ENCODE measurements at places on chromosomes 11 and 22. TPM values are rescaled to one million over a fixed set of nuclear protein-coding genes. Genes with fewer than 3 reads are reported as not detected.

Gene IRAG1
- polyA plus RNA-seq = 3.1 TPM

Gene CD3E
- not detected for polyA plus RNA-seq

Gene BDNF
- polyA plus RNA-seq = 7.8 TPM

Gene TRIM49
- not detected for polyA plus RNA-seq

DNA sequence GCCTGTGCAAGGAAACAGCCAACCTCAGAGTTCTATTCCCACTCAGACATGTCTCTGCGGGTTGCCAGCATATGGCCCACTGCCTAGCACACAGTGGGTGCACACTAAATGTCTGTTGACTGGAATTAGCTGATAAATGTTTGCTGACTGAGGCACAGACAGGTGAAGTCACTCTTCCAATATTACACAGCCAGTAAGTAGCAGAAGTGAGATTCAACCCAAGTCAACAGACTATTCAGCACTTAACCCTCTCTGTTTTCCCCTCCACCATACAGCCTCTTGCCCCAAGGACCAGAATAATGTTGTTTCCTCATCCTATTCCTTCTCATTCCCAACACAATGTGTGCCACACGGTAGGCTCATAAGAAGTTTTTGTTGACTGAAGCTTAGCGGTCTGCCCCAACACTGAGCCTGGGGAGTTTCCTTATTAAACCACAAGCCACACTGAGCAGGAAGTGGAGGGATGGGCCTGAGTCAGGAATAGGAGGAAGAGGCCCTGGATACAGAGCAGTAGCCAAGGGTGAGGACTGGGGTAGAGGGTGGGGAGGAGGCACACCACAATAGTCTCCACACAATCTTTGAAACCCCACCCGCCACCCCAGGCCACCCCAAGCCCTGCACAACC, 15.7 kb upstream of the IL10RA start:
- H3K27me3 ChIP-seq = no peaks in the 10 kb centered on the region
- H3K4me1 ChIP-seq = peaks cover 9% of the 10 kb centered on the region
- no peak overlapping the region for H3K4me3 ChIP-seq
- DNase-seq = no peak

GRCh38 chr11:59097113-59097708, 9.8 kb upstream of the FAM111B start:
- no peaks in the 10 kb centered on the region for H3K36me3 ChIP-seq
- H3K4me3 ChIP-seq = no peak overlapping the region
- H3K4me1 ChIP-seq = no peaks in the 10 kb centered on the region
- DNase-seq = peak; percentile 74
- peaks cover 9% of the 10 kb centered on the region for H3K27me3 ChIP-seq

DNA sequence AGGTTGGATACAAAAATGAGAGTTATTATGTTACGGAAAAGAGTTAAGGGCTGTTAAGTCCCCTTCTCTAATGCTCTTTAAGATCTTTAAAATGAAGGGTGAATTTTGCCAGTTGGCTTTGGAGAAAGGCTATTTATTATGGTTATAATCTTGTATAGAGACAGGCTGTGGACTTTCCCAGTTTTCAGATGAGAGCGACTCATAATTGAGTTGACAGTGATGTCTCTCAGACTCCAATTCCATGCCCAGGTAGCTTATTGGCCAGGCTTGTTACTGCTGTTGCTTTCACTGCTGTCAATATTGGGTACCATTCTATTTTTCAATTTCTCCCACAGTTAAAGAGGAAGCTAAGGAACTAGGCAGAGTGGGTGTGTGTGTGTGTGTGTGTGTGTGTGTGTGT, 13.1 kb downstream of the ENDOD1 start:
- H3K36me3 ChIP-seq = no peaks in the 10 kb centered on the region
- no peak overlapping the region for H3K4me3 ChIP-seq
- no peak overlapping the region for H3K27ac ChIP-seq
- H3K4me1 ChIP-seq = peaks cover 3% of the 10 kb centered on the region
- H3K27me3 ChIP-seq = no peaks in the 10 kb centered on the region

DNA sequence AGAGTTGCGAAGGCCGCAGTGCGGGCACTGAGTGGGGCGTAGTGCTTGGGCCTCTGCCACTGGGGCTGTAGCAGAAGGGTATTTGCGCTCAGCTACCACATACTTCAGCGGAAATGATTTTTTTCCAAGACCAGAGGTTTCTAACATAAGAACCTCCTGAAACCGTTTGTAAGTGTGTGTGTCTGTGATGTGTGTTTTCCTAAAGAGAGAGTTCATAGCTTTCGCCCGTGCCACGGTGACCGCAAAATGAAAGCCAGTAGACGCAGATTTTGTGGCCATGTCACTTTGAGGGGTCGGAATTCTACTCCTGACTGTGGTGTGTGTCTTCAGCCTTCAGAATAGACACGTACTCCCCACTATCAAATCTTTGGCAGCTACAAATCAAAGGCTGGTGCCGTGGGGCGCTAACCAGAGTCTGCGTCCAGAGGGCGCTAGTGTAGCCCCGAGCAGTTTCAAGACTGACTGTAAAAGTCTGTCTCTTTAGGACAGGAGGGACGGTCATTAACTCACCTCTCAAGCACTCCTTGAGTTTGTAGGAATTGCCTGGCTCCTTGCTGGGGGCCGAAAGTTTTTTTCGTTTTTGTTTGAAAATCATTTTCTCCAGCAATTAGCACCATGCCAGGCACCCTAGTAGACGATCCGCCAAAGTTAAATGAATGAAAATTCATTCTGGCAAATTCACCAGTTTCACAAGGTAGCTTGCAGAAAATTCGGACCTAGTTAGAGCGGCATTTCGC, 2.5 kb upstream of the CALCA start:
- H3K27me3 ChIP-seq = peaks cover 93% of the 10 kb centered on the region
- H3K4me1 ChIP-seq = peaks cover 30% of the 10 kb centered on the region
- H3K4me3 ChIP-seq = peak overlapping the region; percentile 29
- no peak overlapping the region for H3K27ac ChIP-seq
- peak; percentile 64 for DNase-seq

- peaks cover 5% of the 10 kb centered on the region for H3K4me1 ChIP-seq
- no peaks in the 10 kb centered on the region for H3K36me3 ChIP-seq
- DNase-seq = no peak
- H3K4me3 ChIP-seq = no peak overlapping the region
- H3K27ac ChIP-seq = peak overlapping the region; percentile 72
These were observed 20.3 kb downstream of the NEAT1 start for GRCh38 chr11:65442842-65443331.

GRCh38 chr22:44839061-44839460, 86.7 kb downstream of the ARHGAP8 start:
- H3K27ac ChIP-seq = no peak overlapping the region
- no peaks in the 10 kb centered on the region for H3K4me1 ChIP-seq
- DNase-seq = no peak
- no peak overlapping the region for H3K4me3 ChIP-seq
- H3K36me3 ChIP-seq = no peaks in the 10 kb centered on the region

GRCh38 chr11:2929531-2929949, 320 bp upstream of the PHLDA2 start:
- peak overlapping the region; percentile 2 for H3K4me3 ChIP-seq
- H3K27me3 ChIP-seq = peaks cover 26% of the 10 kb centered on the region
- peaks cover 16% of the 10 kb centered on the region for H3K4me1 ChIP-seq
- H3K36me3 ChIP-seq = no peaks in the 10 kb centered on the region

DNA sequence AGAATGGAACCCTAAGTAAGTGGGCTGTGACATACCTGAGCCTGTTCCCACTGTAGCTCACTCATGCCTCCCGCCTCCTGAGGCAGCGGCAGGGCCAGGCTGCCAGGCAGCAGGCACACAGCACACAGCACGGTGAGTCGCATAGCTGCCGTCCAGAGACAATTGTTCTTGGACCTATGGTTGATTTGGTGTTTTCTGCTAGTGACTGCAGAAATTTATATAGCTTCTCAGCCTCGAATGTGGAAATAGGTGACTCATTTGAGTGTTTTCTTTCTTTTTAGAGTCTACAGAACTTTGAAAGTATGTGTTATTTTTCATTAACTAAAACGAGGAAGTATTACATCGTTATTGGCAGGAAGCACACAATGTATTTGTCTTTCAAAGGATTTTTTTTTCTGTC, at the start of gene MMP7:
Gene MMP7, minus strand, starts transcription at position 190 of the 400 bp plus-strand sequence. Its CDS starts 47 bp downstream, at position 143.
- no peaks in the 10 kb centered on the region for H3K4me1 ChIP-seq
- no peak within 1 kb of the TSS for H3K4me3 ChIP-seq
- H3K27me3 ChIP-seq = no peaks in the 10 kb centered on the region
- peak within 1 kb of the TSS; percentile 38 for H3K27ac ChIP-seq
- no peaks in the 10 kb centered on the region for H3K36me3 ChIP-seq
- peak; percentile 21 for DNase-seq

- peaks cover 58% of the 10 kb centered on the region for H3K4me1 ChIP-seq
- no peak overlapping the region for H3K4me3 ChIP-seq
- H3K36me3 ChIP-seq = no peaks in the 10 kb centered on the region
These were observed 13.8 kb downstream of the PLXNB2 start for GRCh38 chr22:50293441-50294318.

DNA sequence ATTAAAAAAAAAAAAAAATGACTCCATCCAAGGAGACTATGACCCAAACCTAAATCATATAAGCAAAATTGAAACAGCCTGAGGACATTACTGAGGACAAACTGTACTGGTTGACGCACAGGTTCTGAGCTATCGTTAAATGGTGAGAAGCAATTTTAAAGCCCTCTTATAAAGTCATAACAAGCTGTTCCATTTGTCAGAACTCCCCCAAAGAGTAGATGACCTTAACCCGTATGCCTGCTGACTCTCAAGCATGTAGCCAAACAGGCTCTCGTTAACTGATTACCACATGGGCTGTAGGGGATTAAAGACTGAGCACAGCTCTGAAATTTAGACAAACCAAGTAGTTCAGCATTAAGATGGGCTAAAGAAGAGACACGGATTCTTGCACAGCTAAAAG, 2.2 kb downstream of the CRYAB start:
- H3K36me3 ChIP-seq = no peaks in the 10 kb centered on the region
- H3K4me1 ChIP-seq = peaks cover 22% of the 10 kb centered on the region
- H3K27me3 ChIP-seq = no peaks in the 10 kb centered on the region
- H3K4me3 ChIP-seq = no peak overlapping the region
- peak overlapping the region; percentile 21 for H3K27ac ChIP-seq

DNA sequence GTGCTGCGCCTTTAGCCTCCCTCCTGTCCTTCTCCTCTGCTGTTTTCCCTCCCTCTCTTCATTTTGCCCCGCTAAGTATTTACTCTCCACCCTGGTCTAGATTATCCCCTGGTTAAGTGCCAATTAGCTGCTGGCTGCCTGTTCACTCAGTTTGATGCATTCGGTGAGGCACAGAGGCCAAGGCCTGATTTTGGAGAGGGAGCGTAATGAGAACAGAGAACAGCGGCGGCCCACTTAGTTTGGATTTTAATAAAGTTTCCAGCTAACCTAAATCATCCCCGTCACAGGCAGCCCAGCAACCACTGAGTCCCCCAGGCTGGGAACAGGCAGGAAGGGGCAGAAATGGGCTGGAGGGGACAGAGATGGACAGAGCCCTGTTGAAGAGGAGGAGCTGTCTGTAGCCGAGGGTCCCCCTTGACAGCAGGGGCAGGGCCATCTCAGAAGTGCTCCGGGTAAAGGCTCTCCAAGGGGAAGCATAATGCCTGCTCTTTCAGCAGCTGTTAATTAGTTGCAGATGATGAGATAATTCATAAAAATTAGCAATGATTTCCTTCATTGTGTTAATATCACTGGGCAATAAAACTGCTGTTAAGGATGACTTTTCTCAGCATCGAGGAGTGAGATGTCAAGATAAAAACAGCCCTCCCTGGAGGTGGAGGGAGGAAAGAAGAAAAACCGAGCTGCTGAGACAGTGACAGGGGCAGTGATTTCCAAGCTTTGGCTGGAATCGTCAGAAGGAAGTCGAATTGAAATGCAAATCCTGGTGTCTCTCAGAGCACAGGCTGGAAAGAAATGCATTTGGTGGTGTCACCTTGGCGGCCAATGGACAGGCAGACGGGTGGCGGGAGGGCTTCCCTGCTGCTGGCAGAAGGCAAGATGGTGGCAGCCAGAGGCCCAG, 170.1 kb downstream of the GRIK4 start:
- H3K4me3 ChIP-seq = no peak overlapping the region
- H3K36me3 ChIP-seq = no peaks in the 10 kb centered on the region
- H3K4me1 ChIP-seq = no peaks in the 10 kb centered on the region
- no peak overlapping the region for H3K27ac ChIP-seq
- DNase-seq = no peak

DNA sequence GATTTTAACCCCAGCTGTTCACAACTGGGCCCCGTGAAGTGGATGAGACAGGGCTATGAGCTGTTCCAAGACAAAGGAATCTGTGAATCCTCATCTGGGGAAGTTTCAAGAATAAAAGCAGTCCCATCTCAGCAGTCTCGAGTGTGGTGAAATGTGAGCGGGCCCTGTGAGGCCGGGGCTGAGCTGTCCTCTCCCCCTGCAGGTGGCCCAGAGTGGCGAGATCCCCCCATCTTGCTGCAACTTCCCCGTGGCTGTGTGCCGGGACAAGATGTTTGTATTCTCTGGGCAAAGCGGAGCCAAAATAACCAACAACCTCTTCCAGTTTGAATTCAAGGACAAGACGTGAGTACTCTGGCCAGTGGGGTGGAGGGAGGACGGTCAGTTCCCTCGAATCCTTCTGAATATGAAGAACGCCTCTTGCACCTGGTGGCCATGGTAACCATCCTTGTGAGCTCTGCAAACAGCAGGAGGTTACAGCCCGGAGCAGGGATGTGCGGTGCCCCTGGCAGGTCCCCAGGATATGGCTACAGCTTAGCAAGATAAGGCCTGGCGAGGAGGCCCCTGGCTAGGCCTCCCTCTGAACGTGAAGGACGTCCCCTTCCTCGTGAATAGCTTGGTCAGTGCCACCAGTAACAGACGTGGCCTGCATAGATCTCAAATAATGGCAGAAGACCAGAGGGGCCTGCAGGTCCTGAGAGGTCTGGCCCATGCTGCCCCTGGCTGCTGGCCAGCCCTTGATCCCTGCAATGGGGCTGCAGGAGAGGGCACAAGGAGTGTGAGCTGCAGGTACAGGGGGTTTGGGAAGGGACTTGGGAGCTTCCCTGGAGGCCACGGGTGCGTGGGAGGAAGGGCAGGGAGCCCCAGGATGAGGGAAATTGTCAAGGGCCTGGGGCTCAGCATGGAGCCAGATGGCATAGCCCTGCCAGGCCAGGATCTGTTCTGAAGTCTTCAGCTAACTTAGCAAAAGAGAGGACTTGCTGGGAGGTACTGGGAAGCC, 8.4 kb downstream of the LZTR1 start:
- H3K4me1 ChIP-seq = no peaks in the 10 kb centered on the region
- no peaks in the 10 kb centered on the region for H3K36me3 ChIP-seq
- no peak for DNase-seq
- no peak overlapping the region for H3K27ac ChIP-seq
- no peak overlapping the region for H3K4me3 ChIP-seq

Data from hepatocyte (in vitro differentiated cells).